CD8-positive, alpha-beta T cell (primary cell): ENCODE measurements at places on chromosomes 3 and 15.

GRCh38 chr15:43285609-43286037 lies 18.9 kb upstream of the TGM5 start:
- peak; percentile 24 for DNase-seq

DNA sequence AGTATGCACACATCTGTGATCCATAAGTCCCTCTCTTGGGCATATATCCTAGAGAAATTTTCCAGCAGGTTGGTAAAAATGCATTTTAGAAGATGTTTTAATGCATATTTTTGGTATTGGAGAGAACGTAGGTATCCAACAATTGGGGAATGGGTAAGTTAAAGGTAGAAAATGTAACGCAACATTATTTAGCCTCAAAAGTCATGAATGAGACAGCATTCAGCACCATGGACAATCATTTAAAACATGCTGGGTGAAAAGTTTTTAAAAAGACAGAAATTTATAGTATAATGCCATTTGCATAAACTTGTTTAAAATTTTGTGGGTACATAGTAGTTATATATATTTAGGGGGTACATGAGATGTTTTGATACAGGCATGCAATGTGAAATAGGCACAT lies 43.4 kb downstream of the TRIM69 start:
- no peak for DNase-seq

DNA sequence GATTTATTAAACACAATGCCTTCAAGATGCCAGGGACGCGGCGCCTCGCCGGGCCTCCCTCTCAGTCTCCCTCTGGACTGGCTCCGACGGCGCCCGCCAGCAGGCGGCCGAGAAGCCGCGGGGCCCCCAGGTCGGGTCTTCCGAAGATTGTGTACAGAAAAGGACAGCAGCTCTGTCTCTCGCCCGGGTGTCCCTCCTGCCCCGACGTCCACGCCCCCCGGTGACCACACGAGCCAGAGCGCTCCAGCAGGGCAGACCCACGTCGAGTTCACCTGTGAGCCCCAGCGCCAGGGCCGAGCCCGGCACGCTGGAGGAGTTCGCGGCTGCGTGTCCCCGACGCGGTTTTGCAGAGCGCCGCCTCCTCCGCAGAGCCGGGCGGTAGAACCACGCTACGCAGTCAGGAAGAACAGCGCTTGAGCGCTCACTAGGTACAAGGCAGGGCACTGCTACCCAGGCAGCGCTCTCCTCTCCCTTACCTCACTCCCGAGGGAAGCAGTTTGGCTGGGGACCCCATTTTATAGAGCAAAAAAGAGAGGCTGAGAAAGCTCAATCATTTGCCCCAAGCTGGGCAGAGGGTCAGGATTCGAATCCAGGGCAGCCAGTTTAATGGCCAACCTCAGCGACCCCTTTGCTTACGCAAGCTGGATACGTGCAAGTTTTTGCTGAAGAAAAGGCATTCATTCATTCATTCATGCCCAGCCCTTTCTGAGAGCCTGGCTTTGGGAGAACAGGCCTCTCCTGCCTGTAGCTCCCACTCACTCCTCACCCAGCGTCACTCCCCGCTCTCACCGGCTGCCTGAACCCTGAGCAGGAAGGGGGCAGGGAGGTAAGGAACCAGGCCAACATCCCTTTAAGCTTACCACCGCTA lies 3.0 kb upstream of the TLE3 start:
- DNase-seq, result peak; percentile 46

- DNase-seq, result no peak
Measured at GRCh38 chr3:175186511-175186910, 327.4 kb downstream of the NAALADL2 start.

DNA sequence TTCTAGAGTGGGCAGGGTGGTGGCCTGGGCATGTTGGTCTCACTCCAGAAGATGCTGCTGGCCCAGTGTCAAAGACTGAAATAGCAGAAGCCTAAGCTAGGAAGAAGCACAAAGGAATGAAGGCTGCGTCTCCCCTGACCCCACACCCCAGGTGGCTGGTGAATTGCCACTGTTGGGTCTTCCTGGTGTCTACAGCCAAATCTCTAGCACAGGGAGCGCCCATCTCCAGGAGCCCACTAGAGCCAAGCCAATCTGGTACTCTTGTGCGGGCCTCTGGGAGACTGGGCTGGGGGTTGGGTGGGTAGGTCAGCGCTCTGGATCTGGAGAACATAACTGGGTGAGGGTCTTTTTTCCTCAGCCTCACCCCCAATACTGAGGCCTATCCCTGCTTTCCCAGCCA lies 894 bp downstream of the TUSC2 start:
- no peak for DNase-seq

- no peak for DNase-seq
Measured at GRCh38 chr15:93024716-93025624, 64.0 kb downstream of the RGMA start.

GRCh38 chr15:31245135-31245689 lies 81.4 kb upstream of the KLF13 start:
- DNase-seq, result no peak
